ENCODE measurements at places on chromosomes 12 and 14. TPM values are rescaled to one million over a fixed set of nuclear protein-coding genes. Genes with fewer than 3 reads are reported as not detected.

KLRF1 gene
- 1.2 TPM for polyA plus RNA-seq

KRT6C gene
- polyA plus RNA-seq = not detected

STYK1 gene
- polyA plus RNA-seq = 0.26 TPM

C12orf60 gene
- polyA plus RNA-seq = 20.6 TPM

WSCD2 gene
- polyA plus RNA-seq = 0.94 TPM

STON2 gene
- polyA plus RNA-seq = 8.3 TPM

TESPA1 gene
- polyA plus RNA-seq = 1.7 TPM

OR4E2 gene
- not detected for polyA plus RNA-seq

NPFF gene
- not detected for polyA plus RNA-seq

NINJ2 gene
- 11.2 TPM for polyA plus RNA-seq

PTGER2 gene
- polyA plus RNA-seq = 5.3 TPM

ANKRD33 gene
- 0.25 TPM for polyA plus RNA-seq

FGD4 gene
- polyA plus RNA-seq = 51.0 TPM

DNA sequence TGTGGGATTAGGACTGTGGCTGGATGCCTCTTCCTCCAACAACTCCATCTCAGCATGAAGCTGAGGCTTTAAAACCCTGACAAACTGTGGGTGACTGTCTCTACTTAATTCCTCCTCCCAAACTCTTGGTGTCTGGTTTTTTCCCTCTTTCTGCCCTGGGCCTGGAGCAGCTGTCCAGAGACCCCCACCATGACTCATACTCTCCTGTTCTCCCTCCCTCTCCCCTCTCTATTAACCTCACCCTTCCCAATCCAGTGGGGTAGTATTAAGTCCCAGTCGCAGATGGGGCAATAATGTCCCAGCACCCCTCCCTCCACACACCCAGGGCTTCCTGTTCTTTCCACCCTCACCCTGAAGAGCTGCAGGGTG is 2.0 kb upstream of the DNAJC14 start:
- peaks cover 34% of the 10 kb centered on the region for H3K4me1 ChIP-seq
- H3K27ac ChIP-seq = peak overlapping the region; percentile 96
- H3K27me3 ChIP-seq = no peaks in the 10 kb centered on the region
- H3K4me3 ChIP-seq = peak overlapping the region; percentile 97
- H3K36me3 ChIP-seq = no peaks in the 10 kb centered on the region
- no peak for DNase-seq

GRCh38 chr12:89165703-89166102 is 186.6 kb downstream of the DUSP6 start:
- H3K4me1 ChIP-seq = no peaks in the 10 kb centered on the region
- no peak for DNase-seq
- no peak overlapping the region for H3K4me3 ChIP-seq
- no peak overlapping the region for H3K27ac ChIP-seq
- H3K36me3 ChIP-seq = no peaks in the 10 kb centered on the region

GRCh38 chr14:32697704-32698103 is 241.0 kb upstream of the NPAS3 start:
- H3K27ac ChIP-seq = no peak overlapping the region
- peaks cover 8% of the 10 kb centered on the region for H3K4me1 ChIP-seq
- H3K4me3 ChIP-seq = no peak overlapping the region
- DNase-seq = no peak
- H3K36me3 ChIP-seq = no peaks in the 10 kb centered on the region
- H3K27me3 ChIP-seq = no peaks in the 10 kb centered on the region

- no peak overlapping the region for H3K27ac ChIP-seq
- no peaks in the 10 kb centered on the region for H3K27me3 ChIP-seq
- H3K36me3 ChIP-seq = no peaks in the 10 kb centered on the region
- no peak overlapping the region for H3K4me3 ChIP-seq
- H3K4me1 ChIP-seq = no peaks in the 10 kb centered on the region
These were observed 501.6 kb downstream of the EGLN3 start for GRCh38 chr14:33449268-33449667.

DNA sequence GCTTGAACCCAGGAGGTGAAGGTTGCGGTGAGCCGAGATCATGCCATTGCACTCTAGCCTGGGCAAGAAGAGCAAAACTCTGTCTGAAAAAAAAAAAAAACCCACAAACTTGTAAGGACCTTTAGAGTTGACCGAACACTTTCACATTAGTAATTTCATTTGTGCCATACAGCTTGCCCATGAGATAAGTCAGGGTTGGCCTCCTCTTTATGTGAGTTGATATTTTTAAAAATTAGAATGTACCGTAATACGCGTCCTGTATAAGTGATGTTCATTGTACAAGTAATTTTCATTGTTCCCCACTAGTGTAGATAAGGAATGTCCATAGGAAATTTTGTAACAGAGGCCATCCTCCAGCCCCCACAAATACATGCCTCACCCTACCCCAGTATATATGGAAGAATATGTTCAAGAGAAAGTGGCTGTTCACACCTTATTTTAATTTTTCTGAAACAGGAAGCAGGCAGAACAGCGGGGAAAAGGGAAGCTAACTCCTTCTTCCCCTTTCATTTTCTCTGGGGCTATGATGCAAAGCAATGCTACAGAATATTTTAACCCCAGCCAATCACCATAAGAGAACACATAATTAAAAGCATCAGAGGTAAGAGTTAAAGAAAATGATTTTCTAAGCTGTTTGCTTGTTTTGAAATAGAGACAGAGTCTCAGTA is 31.9 kb upstream of the HIF1A start:
- no peak overlapping the region for H3K27ac ChIP-seq
- no peaks in the 10 kb centered on the region for H3K27me3 ChIP-seq
- H3K4me1 ChIP-seq = peaks cover 3% of the 10 kb centered on the region
- no peaks in the 10 kb centered on the region for H3K36me3 ChIP-seq

GRCh38 chr12:57852200-57852599 is 5.7 kb upstream of the CTDSP2 start:
- no peak for DNase-seq
- H3K4me1 ChIP-seq = peaks cover 9% of the 10 kb centered on the region
- peak overlapping the region; percentile 65 for H3K27ac ChIP-seq
- H3K27me3 ChIP-seq = no peaks in the 10 kb centered on the region
- H3K36me3 ChIP-seq = no peaks in the 10 kb centered on the region

DNA sequence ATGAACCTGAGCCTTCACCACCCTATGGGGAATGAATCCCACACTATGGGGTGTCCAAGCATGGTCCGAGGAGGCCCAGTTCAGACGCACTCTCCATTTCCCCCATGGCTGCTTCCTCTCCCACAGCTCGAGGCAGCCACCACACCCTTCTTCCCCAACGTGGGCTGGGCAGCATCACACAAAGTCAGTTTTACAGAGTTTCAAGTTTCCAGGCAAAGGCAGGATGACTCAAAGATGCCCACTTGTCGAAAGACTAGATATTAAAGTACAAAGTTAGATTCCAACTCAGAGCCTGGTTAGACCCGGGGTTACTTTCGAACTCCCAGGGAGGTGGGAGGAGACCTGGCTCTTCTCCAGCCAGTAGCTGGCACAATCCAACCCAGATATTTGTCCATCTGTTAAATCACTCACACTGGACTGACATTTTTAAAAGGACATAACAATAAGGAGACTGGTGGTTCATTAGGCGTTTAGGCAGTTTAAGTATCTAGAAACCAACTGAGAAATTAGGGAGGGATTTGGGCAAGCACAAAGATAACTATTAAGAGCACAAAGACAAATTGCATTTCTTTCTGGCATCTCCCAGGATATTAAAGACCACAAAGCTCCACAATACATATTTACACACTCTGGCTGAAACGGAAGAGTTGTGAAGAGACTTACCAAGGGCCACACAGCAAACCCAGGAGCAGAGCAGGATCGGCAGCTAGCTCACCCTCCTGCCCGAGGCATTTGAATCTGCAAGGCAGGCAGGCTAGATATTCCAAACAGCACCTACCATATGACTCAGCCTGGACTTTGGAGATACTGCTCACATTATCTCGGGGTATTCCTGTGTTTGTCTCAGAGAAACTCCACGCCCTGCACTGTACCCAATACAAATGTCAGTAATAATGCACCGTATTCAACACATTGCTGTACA is 34.8 kb downstream of the TMCC3 start:
- no peak overlapping the region for H3K4me3 ChIP-seq
- H3K27ac ChIP-seq = no peak overlapping the region
- peak; percentile 31 for DNase-seq
- H3K4me1 ChIP-seq = peaks cover 6% of the 10 kb centered on the region

GRCh38 chr14:72665259-72665658 is 228.6 kb downstream of the DPF3 start:
- no peaks in the 10 kb centered on the region for H3K27me3 ChIP-seq
- H3K36me3 ChIP-seq = no peaks in the 10 kb centered on the region
- H3K4me3 ChIP-seq = no peak overlapping the region
- H3K4me1 ChIP-seq = no peaks in the 10 kb centered on the region

GRCh38 chr14:92990456-92991430 is 67.8 kb downstream of the CHGA start:
- H3K4me1 ChIP-seq = peaks cover 63% of the 10 kb centered on the region
- no peaks in the 10 kb centered on the region for H3K27me3 ChIP-seq
- no peak for DNase-seq
- H3K27ac ChIP-seq = peak overlapping the region; percentile 50
- H3K36me3 ChIP-seq = no peaks in the 10 kb centered on the region
- no peak overlapping the region for H3K4me3 ChIP-seq

- no peak overlapping the region for H3K4me3 ChIP-seq
- no peak overlapping the region for H3K27ac ChIP-seq
- no peaks in the 10 kb centered on the region for H3K27me3 ChIP-seq
These were observed 267.3 kb upstream of the SRRM4 start for GRCh38 chr12:118714051-118714460.

DNA sequence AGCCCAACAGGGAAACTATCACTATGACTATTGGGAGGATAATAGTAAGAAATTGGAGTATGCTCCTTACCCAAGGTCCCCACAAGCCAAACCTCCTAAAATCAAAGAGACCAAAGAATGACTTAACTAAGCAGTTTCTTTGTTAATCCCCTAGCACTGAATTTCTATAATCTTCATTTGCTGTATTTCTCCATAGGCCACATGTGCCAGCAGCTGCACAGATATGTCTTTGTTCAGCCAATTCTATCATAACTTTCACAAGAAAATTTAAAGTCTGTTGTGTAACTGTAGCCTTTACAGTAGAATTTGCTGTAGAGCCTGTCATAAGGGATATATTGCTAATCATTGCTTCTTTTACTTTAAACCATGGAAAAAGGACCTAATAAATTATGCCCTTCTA is 104.0 kb downstream of the RIN3 start:
- no peak overlapping the region for H3K27ac ChIP-seq
- H3K27me3 ChIP-seq = no peaks in the 10 kb centered on the region
- H3K36me3 ChIP-seq = no peaks in the 10 kb centered on the region
- no peak overlapping the region for H3K4me3 ChIP-seq
- no peaks in the 10 kb centered on the region for H3K4me1 ChIP-seq

DNA sequence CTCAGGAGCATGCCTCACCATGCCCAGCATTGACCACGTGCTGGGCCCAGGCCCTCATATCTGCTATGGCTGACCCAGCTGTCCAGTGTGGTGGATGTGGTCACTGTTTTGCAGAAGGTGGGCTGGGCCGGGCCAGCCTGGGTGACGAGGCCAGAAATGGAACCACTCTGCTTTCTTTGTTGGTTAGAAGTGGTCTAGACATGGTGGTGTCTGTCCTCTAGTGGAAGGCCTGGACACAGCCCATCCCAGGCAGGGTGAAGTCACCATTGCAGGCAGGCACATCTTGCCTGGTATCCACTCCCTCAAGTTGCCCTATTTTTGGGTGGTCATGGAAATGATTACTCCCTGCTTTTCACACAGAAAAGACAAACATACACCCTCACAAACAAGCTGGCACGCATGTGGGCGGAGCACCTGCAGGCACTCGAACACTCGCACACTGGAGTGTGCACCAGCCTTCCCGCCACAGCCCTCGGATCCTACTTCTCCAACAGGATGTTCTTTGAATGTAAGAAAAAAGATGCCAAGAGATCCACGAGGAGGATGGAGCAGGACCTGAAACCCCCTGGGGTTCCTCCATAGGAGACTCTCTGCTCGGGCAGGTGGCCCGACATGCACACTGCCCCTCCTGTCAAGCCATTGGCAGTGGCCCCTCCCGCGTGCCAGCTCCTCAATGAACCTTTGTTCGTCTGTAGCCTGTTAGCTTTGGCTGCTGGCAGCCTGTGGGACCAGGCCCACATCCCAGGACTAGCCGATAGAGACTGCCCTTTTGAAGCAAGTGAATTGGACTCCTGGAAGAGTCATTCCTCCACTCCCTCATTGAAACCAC is 38.4 kb downstream of the MLXIP start:
- H3K4me1 ChIP-seq = peaks cover 14% of the 10 kb centered on the region
- no peaks in the 10 kb centered on the region for H3K36me3 ChIP-seq

DNA sequence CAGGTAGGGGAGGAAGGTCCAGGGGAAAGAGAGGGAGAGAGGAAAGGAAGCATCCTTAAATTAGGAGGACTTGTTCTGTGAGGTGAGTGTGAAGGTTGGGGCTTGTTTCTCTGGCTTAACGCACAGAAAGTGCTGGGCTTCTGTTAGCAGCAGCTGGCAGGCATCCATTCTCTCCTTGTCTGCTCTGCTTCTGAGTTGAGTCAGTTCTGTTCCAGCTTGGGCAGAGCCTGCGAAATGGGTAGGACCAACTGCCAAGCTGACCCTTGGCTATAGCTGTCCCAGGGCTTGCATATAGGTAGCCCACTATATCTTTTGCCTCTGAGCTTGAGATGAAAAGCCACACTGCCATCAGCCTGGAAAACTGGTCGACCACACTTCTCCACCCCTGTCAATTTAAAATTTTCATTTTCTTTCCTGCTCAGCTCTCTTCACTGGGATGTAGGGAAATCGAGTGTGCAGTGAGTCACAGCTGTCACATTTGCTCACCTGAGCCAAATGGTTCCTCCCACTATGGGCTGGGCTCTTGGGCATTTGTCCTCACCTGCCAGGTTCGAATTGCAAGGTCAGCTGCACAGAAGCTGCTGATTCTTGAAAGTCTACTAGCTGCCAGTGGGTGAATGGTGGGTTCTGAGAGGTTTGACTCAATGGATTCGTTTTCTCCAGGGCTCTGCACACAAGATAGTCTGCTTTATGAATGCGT is 256.4 kb upstream of the PWP1 start:
- no peaks in the 10 kb centered on the region for H3K27me3 ChIP-seq
- no peak overlapping the region for H3K27ac ChIP-seq
- no peak overlapping the region for H3K4me3 ChIP-seq
- DNase-seq = no peak

GRCh38 chr12:124057691-124058090 is 84.7 kb downstream of the ZNF664 start:
- no peak for DNase-seq
- no peaks in the 10 kb centered on the region for H3K36me3 ChIP-seq
- no peak overlapping the region for H3K4me3 ChIP-seq
- no peaks in the 10 kb centered on the region for H3K27me3 ChIP-seq
- H3K4me1 ChIP-seq = no peaks in the 10 kb centered on the region

DNA sequence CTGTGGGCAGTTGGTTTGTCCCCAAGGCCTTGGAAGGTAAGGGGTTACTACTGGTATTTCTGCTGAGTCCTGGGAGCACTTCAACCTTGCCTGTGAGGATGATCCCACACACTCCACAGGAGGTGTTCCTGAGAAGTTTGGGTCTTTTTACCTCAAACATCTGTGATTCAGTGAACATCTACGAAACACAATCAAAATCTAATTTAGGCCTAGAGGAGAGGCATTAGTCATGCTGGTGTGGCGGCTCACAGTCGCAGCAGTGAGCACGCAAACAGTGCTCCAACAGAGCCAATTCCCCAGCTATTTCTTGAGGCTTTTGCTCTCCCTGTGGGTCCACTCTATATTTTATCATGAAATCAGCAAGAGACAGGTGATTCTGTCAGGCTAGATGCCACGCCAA is 107.6 kb downstream of the APAF1 start:
- DNase-seq = no peak
- no peak overlapping the region for H3K4me3 ChIP-seq
- H3K27me3 ChIP-seq = no peaks in the 10 kb centered on the region
- no peaks in the 10 kb centered on the region for H3K4me1 ChIP-seq
- H3K36me3 ChIP-seq = no peaks in the 10 kb centered on the region

Measured in testis (tissue), 5 donors.